ENCODE measurements at places on chromosomes 6 and 20.

GRCh38 chr6:124131259-124131658 lies 327.6 kb downstream of the NKAIN2 start:
- DNase-seq, result no peak

DNA sequence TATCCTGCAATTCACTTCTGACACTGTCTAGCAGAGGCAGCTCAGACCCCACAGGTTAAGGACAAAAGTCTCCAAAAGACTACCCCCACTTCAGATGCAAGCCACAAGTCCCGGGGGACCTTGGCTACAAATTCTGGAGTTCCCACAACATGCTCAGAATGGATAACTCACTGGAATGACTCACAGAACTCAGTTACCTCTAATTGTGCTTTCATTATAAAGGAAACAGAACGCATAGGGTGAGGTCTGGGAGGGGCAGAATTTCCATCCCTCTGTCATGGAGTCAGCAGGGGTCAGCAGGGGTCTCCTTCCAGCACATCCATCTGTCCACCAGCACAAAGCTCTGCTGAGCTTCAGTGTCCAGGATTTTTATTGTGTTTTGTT lies 184.2 kb downstream of the CDH4 start:
- no peak for DNase-seq

- no peak for DNase-seq
These were observed 2.3 kb upstream of the SERPINB1 start for GRCh38 chr6:2844008-2844407.

GRCh38 chr20:36394340-36394965 lies 88.3 kb downstream of the DLGAP4 start:
- no peak for DNase-seq

GRCh38 chr6:99185525-99185924 lies 163.9 kb downstream of the FAXC start:
- no peak for DNase-seq
